Anterior cingulate cortex (tissue), 58 donors: ENCODE measurements at places on chromosomes 6 and 20.

DNA sequence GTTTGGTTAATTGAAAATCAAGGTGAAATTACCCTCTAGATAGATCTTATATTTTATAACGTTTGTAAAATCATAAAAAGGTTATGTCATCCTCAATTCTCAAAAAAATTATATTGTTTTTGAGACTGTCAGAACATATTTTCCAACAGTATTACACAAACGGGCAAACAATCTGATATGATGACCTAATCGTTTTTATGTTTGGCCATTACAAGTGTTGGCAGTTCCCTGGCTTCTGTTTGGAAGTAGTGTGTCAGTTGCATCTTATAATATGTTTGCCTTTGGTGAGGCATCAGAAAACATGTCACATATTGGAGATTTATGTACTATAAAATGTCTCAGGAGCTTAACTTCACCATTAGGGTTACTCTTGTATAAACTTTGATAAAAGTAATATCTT lies 308.1 kb upstream of the EPHA7 start:
- DNase-seq = no peak

DNA sequence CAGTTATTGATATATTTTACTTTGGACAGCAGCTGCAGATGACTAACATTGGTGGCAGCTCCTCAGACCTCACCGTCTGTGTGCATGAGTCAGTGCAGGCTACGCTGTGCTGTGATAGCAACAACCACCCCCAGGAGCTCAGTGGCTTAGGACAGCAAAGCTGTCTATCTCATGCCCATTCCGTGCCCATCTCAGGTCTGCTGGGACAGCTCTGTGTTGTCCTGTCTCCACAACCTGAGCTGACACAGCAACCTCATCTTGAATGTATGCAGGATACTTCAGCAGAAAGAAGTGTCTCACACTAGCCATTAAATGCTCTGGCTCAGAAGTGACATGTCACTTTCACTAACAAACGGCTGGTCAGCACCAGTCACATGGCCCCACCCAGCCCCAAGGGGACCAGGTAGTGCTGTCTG lies 47.7 kb downstream of the BANF2 start:
- DNase-seq = peak; percentile 5

DNA sequence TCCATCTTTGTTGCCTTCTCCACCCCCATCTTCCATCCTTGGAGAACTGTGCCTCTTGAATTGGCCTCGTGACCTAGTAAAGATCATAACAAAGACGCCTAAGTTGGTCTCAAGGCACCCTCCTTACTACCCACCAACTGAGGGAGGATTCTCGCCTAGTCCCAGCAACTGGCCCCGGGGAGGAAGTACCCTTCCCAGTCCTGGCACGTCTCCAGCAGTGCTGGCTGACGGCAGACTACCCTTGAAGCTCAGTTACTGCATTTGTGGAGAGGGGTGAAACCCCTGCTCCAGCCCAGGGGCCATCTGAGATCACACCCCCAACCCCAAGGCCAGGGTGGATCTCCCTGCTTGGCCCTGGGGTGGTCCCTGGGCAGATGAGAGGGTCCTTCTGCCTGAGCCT lies 2.1 kb upstream of the OSBPL2 start:
- DNase-seq = no peak

DNA sequence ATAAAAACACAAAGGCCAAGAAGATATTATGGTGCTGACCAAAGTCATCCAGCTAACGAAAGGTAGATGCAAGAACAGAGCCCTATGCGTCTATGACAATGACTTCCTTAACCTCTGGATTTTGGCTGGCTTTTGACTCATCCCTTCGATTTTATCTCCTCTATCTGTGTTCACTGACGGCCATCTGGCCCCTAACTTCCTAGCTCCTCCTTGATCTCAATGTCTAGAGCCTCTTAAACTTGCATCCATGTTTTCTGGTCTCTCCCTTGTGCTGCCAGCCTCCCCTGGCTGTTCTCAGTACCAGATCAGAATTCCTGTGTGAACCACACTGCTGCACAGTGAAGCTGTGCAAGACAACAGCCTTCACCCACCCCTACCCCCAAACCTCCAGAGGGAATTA lies 452.9 kb downstream of the UTRN start:
- no peak for DNase-seq

DNA sequence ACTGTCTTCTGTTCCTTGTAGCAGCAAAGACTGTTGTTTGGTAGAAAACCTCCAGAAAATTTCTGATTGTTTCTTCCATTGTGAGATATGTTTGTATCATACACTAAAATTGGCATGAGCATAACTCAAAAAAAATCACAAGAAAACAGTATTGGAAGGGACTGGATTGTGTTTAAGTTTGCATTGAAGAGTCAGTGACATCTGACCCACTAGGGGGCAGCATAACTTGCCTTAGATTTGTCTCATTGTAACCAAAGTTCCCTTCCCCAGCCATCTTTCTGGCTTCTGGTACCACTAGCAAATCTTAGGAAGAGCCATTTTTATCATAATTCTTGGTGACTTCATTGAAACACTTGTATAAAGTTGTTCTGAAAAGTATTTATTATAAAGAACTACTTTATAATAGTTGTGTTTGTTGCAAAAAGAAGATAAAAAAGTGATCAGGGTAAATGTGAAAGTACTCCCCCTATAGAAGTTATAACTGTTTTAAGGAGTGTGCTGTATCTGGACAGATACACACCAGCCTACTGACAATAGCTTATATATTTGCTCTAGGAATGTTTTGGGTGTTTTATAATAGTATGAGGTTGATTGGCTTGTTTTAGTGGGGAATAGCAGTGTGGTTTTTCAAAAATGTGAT lies 7.7 kb downstream of the CSTF1 start:
- no peak for DNase-seq

DNA sequence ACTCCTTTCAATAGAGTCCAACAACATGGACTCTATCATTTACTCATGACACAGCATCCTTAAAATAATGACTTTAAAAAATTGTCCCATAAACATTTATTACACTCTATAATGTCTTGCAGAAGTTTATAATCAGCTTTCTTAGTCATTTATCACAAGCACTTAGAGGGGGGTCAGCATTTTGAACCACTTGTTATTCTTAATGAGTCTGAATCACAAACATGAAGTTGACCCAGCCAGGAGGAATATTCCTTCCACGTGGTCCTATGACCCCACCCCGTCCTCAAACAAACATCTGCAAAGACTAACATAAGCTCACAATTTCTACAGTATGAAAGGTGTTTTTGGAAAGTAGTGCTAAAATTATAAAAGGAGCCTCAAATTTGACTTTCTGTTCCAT lies 91.1 kb downstream of the MTFR2 start:
- DNase-seq = no peak

DNA sequence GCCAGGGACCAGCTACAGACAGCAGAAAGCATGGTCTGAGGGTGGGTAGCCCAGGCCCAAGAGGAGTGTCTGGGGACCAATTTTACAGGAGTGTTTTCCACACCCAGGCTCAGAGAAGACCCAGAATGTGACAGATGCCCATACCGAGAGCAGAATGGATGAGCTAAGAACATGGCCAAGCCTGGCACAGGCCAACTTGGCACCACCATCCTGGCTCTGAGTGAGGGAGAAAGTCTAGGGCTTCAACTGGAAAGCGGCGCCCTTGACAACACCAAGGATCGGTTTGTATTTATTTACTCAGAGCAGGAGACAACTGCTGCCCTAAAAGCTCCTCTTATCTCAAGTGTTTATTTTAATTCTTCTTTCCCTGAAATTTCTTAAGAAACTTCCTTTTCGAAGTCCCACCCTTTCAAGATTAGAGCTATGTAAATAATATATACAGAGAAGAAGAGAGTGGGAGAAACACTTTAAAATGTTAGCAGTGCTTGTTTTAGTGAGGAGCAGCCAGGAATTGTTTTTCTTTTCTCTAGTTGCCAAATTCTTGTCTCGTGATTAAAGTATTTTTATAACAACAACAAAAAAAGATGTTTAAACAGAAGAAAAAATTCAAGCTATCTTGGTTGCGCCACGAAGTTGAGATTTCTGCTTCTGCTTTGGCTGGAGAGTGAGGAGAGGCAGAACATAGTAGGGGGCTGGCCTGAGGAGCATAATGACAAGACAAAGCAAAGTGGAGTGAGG lies 16.2 kb downstream of the TNXB start:
- no peak for DNase-seq

GRCh38 chr6:9002833-9003232 lies 567.5 kb upstream of the SLC35B3 start:
- no peak for DNase-seq

DNA sequence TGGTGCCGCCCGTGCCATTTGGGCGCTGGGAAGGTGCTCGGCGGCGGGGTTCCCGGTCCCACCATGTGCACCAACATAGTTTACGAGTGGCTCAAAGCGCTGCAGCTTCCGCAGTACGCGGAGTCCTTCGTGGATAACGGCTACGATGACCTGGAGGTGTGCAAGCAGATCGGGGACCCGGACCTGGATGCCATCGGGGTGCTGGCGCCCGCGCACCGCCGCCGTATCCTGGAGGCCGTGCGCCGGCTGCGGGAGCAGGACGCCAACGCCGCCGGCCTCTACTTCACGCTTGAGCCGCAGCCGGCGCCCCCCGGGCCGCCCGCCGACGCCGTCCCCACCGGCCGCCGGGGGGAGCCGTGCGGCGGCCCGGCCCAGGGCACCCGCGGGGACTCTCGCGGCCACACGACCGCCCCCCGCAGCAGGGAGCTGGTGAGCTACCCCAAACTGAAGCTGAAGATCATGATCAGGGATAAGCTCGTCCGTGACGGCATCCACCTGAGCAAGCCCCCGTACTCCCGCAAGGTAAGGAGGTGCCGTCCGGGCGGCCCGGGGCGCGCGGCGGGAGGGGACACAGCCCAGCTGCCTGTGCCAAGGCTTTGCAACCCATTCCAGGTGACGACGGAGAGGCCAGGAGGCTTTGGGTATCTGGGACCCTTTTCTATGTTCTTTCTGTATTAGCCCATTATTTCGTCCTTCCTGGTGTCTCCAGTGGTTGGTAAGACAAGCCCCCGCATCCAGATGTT lies 547 bp downstream of the SAMD5 start:
- no peak for DNase-seq

GRCh38 chr6:138161338-138162110 lies at the start of gene ARFGEF3:
ARFGEF3 (plus strand) TSS chr6:138161939; CDS start chr6:138162087, 148 bp downstream.
- peak; percentile 52 for DNase-seq

GRCh38 chr6:69866351-69866769 lies at the start of gene COL19A1:
COL19A1 (plus strand) TSS chr6:69866556; CDS start chr6:69879568, 13,012 bp downstream.
- peak; percentile 36 for DNase-seq

DNA sequence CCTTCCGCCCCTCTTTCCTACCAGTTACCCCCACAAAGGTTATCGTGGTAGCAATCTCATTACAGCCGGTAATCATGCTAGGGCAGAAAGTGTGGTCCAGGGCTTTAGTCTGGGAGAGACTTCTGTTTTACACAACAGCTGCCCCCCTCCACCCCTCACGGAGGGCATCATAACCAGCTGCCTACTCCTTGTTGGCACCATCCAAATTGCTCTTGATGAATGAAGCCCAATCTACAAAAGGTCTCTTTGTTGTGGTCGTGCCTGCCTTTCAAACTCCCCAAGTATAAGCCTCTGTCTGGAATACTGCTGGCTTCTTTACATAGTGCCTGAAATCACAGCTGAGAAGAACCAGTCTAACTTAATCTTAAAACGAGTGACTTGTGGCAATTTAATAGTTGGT lies 157.9 kb downstream of the INSM1 start:
- peak; percentile 19 for DNase-seq

DNA sequence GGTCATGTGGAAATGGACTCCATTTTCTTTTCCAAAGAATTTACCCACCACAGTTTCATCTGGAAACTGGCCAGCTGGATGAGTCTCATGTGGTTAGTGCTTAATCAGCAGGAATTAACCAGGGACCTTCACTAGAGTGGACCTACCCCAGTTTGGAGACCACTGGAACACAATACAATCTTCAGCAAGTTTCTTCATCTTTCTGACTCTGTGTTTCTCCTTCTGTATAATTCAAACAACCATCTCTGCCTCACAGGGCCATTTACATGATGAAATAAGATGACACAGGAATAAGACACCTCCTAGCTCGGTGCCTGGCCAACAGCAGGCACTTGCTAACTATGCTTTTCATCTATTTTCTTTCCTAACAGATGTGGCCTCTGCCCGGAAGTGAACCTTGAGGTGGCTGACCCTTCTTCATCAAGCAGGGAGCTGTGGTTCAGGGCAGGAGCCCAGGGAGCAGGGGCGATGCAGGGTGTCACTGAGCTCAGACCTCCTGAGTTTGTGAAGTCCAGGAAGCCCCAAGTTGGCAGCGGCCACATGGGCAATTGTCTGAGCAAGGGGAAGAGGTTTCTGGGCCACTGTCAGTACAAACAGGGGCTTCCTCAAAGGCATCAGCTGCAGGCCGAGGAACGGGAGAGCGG lies 98.8 kb downstream of the SOD2 start:
- DNase-seq = no peak

DNA sequence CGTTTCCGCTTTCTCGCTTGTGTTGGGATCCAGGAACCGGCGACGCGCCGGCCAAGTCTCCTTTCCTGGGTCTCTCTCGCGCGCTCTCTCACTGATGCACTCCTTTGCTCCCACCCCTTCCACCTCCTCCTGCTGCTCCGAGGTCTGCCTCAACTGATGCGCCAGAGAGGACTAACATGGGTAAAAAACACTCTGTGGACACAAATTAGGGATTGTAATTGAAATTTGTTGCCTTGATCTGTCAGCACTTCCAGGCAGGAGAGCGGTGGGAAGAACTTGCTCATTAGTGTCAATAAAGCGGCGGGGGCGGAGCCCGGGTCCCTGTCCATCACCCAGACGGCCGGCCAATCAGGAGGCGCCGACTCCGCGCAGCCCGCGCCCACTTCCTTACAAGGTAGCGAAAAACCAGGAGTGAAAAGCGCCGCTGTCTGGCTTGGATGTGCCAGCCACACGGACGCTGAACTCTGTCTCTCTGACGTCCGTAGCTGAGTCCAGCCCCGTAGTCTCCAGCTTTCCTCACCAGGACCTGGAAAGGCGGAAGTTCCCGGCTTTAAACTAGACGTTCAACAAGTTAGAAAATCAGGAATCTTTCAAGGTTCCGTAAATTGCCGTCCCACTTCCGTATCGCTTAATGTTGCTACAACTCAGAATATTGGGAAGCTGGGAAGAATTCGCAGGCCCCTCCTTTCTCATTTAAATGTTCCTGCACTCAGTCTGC lies at the start of gene TBX18:
Gene TBX18, minus strand, starts transcription at position 267 of the 718 bp plus-strand sequence. CDS start 417 bp downstream, outside the sequence.
- no peak for DNase-seq

GRCh38 chr6:2259002-2259494 lies 13.6 kb upstream of the GMDS start:
- DNase-seq = no peak
